ENCODE measurements at places on chromosomes 3 and 15. TPM values are rescaled to one million over a fixed set of nuclear protein-coding genes. Genes with fewer than 3 reads are reported as not detected.

The HIGD2B gene
- not detected for polyA plus RNA-seq

The ACOX2 gene
- 6.9 TPM for polyA plus RNA-seq

The IMPG2 gene
- not detected for polyA plus RNA-seq

The GPR160 gene
- polyA plus RNA-seq = 93.7 TPM

The GADL1 gene
- polyA plus RNA-seq = not detected

The ZMYND10 gene
- polyA plus RNA-seq = not detected

The MUC4 gene
- polyA plus RNA-seq = 8.4 TPM

The ADIPOQ gene
- 1.8 TPM for polyA plus RNA-seq

The PRTG gene
- not detected for polyA plus RNA-seq

The SLC25A36 gene
- polyA plus RNA-seq = 15.5 TPM

DNA sequence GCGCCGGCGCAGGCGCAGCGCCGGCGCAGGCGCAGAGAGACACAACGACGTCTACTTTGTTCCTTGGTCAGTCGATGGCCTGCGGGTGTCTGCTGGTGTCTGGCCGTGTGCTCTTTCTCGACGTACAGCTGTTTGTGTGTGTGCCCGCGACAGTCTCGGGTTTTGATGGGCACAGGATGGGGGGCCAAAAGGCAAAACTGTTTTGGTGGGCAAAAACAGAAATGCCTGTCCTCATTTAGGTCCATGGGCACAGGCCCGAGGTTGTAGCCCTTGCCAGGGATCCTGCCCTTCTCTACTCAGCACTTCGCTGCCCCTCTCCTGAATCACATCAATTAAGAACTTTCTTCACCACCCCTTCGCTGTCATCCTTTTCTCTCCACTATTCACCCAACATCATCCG lies 184.8 kb upstream of the CHL1 start:
- no peak overlapping the region for H3K4me3 ChIP-seq
- no peak overlapping the region for H3K27ac ChIP-seq

GRCh38 chr3:194062830-194063229 lies 73.1 kb upstream of the HES1 start:
- H3K36me3 ChIP-seq = no peaks in the 10 kb centered on the region
- no peaks in the 10 kb centered on the region for H3K27me3 ChIP-seq
- H3K4me3 ChIP-seq = no peak overlapping the region

DNA sequence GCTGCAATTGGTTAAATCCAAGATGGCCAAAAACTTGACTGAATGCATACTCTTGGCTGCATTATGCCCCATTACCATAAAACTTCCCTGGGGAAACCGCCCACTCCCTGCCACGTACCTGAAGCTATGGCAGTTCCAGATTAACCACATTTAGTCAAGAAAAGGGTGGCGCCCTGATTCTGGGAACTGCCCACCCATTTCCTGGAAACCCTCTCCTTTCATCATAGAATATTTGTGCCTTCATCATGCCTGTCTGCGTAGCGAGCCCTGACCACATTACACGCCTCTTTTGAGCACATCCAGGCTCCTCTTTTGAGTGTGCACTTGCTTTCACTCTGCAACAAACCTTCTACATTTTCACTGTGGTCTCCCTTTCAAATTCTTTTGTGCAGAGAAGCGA lies 5.2 kb downstream of the LINS1 start:
- no peaks in the 10 kb centered on the region for H3K27me3 ChIP-seq
- H3K36me3 ChIP-seq = no peaks in the 10 kb centered on the region
- H3K27ac ChIP-seq = no peak overlapping the region
- no peak for DNase-seq

DNA sequence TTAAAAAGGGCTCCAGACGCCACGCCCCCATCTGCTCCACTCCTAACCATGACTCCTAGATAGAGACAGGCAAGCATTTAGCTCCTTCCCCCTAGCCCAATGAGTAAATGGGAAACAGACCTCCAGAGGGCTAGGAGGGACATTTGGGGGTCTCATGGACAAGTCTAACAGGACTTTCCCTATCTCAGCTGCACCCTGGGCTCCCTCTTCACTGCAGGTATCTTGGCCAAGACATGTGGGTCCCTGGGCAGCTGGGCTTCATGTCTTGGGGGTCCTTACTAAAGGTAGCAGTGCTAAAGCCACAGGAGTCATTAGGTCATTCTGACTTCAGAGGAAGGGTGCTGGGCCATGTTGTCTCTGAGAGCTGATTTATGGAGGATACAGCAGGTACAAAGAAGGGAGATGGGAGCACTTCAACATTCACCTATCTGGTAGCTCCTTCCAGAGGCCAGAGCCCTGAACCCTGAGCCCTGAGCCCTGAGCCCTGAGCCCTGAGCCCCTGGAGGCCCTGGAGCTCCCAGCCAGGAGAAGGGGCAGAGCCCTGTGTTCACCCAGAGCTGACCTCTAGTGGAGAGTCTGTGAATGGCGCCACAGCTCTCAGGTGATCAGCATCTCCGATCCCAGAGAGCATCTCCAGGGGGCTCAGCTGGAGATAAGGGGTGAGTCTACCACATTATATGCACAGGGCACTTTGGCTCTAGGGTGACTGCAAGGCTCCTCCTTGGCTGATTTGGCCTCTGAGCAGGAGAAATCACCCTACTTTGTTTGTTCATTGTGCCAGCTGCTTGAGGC lies 40.1 kb upstream of the EPHB1 start:
- no peaks in the 10 kb centered on the region for H3K27me3 ChIP-seq
- H3K36me3 ChIP-seq = no peaks in the 10 kb centered on the region
- no peak for DNase-seq
- H3K4me3 ChIP-seq = no peak overlapping the region
- no peaks in the 10 kb centered on the region for H3K4me1 ChIP-seq

- no peak overlapping the region for H3K4me3 ChIP-seq
- DNase-seq = no peak
- H3K36me3 ChIP-seq = no peaks in the 10 kb centered on the region
- H3K4me1 ChIP-seq = peaks cover 15% of the 10 kb centered on the region
- H3K27ac ChIP-seq = no peak overlapping the region
Observed at GRCh38 chr15:45126535-45127158, 3.0 kb downstream of the DUOXA1 start.

DNA sequence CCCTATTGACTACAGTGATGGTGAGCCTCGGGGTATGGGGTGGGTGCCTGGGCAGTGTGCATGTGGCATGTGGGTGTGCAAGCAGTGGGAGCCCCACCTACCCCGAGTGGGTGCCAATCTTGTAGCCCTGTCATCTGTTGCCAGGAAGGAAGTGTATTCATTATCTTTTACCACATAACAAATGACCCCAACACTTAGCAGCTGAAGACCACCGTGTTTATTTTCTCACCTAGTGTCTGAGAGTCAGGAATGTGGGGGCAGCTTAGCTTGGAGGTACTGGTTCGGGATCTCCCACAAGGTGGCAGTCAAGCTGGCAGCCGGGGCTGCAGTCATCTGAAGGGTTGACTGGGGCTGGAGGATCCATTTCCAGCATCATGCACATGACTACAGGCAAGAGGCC lies 21.7 kb downstream of the XYLB start:
- H3K4me3 ChIP-seq = no peak overlapping the region

GRCh38 chr15:39302936-39303335 lies 277.9 kb upstream of the THBS1 start:
- no peak overlapping the region for H3K27ac ChIP-seq
- no peaks in the 10 kb centered on the region for H3K4me1 ChIP-seq
- H3K36me3 ChIP-seq = no peaks in the 10 kb centered on the region
- no peak overlapping the region for H3K4me3 ChIP-seq

DNA sequence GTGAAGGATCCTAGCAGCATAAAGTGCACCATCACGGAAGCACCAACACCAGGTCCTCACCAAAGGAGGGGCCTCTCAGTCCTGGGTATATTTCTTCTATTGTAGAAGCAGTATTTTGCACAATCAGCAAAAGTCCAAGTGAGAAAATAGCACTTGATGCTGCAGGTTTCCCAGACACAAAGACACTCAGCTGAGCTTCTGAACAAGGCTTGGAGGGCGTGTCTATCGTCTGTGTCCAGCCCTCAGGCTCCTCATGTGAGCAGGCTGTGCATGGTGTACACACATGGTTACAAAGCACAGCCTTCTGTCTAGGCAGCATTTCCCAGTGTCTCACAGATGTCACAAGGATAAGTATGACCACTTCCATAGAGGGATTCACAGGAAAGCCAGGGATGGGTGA lies 98.3 kb upstream of the SPATA12 start:
- DNase-seq = no peak
- H3K4me1 ChIP-seq = no peaks in the 10 kb centered on the region
- no peaks in the 10 kb centered on the region for H3K27me3 ChIP-seq
- no peak overlapping the region for H3K4me3 ChIP-seq

- no peak for DNase-seq
- H3K27me3 ChIP-seq = no peaks in the 10 kb centered on the region
- no peaks in the 10 kb centered on the region for H3K36me3 ChIP-seq
- no peak overlapping the region for H3K4me3 ChIP-seq
Observed at GRCh38 chr15:25770031-25770430, 93.1 kb downstream of the ATP10A start.

DNA sequence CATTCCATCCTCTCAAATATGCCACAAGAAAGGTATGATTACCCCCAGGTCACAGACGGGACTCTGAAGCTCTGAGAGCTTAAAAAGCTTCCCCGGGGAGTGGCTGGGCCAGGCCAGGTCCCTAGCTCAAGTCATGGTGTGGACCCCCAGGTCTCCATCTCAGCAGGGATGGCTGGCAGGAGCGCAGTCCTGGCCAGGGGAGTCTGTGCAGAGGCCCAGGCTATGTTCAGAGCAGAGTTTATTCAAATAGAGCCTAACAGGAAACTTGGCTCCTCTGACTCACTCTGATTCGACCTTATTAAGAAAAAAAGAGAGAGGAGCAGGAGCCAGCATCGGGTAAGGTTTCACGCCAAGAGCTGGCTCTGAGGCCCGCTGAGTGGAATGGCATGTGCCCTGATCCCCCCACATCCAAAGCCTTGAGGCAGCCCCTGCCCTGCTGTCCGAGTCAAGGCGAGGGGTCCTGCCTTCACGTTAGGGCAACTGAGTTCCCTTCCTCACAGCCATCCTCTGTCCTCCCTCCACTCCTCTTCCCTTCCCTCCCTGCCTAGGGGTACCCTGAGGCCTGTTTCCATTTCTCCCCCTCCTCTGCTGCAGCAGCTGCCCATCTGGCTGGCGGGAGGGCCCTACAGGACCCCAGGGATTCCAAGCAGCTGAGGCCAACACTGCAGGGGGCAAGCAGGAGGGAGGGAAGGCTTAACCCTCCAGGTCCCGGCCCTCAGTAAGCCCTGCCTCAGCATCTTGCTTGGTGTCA lies 1.9 kb upstream of the LOXL1 start:
- H3K27me3 ChIP-seq = no peaks in the 10 kb centered on the region
- peaks cover 76% of the 10 kb centered on the region for H3K4me1 ChIP-seq
- no peak for DNase-seq
- H3K4me3 ChIP-seq = no peak overlapping the region
- peak overlapping the region; percentile 97 for H3K27ac ChIP-seq

DNA sequence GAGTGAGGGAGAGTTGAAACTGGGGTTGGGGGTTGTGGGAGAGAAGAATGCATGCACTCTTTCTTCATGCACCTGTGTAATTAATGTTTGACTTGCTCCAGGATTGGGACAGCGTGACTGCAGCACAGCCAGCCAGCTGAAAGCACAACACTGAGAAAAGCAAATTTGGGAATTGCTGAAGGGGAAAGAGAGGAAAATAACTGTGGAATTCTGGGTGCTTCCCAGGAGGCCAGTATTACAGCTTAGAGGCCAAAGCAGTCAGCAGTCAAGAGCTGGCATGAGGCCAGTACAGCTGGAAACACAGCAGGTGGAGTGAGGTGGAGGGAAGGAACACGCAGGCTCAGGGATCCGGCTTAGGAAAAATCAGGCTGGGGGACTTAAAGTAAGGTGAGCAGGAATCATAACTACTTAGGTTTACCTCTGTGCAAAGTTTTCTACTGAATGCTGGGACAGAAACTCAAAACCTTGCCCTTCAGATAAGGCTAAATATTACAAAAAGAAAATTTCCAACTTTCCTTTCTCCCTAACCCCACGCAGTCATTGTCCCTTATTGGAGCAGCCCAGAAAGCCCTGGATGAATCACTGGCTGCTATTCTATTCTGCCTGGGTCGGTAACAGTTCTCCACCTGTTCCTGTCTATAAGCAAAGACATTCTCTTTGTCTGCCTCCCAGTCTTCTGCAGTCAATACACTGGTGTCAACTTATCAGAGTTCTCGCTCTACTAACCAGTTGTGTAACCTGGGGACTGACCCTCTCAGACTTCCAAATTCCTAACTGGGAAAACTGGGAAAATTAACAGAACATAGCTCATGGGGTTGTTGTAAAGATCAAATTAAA lies 167.2 kb downstream of the MAGI1 start:
- no peak overlapping the region for H3K27ac ChIP-seq
- H3K36me3 ChIP-seq = no peaks in the 10 kb centered on the region
- H3K4me1 ChIP-seq = no peaks in the 10 kb centered on the region
- H3K27me3 ChIP-seq = no peaks in the 10 kb centered on the region

DNA sequence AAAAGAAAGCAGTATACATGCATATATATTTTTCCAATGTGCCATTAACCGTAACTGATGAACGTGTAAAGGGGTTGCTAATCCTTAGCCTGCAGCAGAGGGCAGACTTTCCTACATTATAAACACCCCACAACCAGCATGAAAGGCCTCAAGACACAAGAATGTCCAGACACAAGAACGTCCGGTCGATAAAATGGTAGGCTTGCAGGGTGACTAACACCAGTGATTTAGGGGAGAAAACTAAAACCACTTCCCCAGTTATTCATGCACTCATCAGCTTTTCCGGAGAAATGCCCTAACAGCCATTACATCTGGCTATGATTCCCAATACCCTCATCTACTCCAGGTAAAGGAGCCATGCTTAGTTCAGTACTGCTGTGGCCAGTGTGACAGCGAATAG lies 57.4 kb downstream of the LRTM1 start:
- DNase-seq = no peak
- H3K36me3 ChIP-seq = no peaks in the 10 kb centered on the region
- peaks cover 8% of the 10 kb centered on the region for H3K4me1 ChIP-seq
- H3K27me3 ChIP-seq = no peaks in the 10 kb centered on the region
- H3K27ac ChIP-seq = no peak overlapping the region

GRCh38 chr3:185924375-185924774 lies 13.4 kb downstream of the TRA2B start:
- peaks cover 19% of the 10 kb centered on the region for H3K36me3 ChIP-seq
- H3K4me1 ChIP-seq = peaks cover 52% of the 10 kb centered on the region
- DNase-seq = no peak
- no peaks in the 10 kb centered on the region for H3K27me3 ChIP-seq
- H3K4me3 ChIP-seq = no peak overlapping the region

Data from sigmoid colon (tissue), 7 donors.